ENCODE measurements at places on chromosomes 12 and 14. TPM values are rescaled to one million over a fixed set of nuclear protein-coding genes. Genes with fewer than 3 reads are reported as not detected.

Gene SLC10A1
- total RNA-seq = not detected

Gene RIPK3
- total RNA-seq = 0.33 TPM

Gene FAM222A
- under 0.01 TPM for total RNA-seq

Gene NUAK1
- 4.6 TPM for total RNA-seq

Gene GAPDH
- 6,255 TPM for total RNA-seq

Gene CLEC4E
- total RNA-seq = not detected

Gene ANO2
- total RNA-seq = not detected

Gene CCDC197
- not detected for total RNA-seq

Gene TMPRSS12
- total RNA-seq = not detected

Gene VSIG10
- 31.7 TPM for total RNA-seq

Gene SRRM4
- total RNA-seq = not detected

Gene ITGB7
- total RNA-seq = 0.50 TPM

Gene HOXC10
- not detected for total RNA-seq

Gene MYL6
- 1,517 TPM for total RNA-seq

Gene SLC25A47
- under 0.01 TPM for total RNA-seq

Gene GPR65
- total RNA-seq = 0.17 TPM

Gene TRPV4
- total RNA-seq = 0.51 TPM

Gene TSFM
- total RNA-seq = 15.5 TPM

Gene EIF2B2
- 30.2 TPM for total RNA-seq

Gene CDCA3
- 1.5 TPM for total RNA-seq

Gene KRT78
- total RNA-seq = not detected

Gene UNC119B
- 29.1 TPM for total RNA-seq
